ENCODE measurements at places on chromosomes 1 and 21. TPM values are rescaled to one million over a fixed set of nuclear protein-coding genes. Genes with fewer than 3 reads are reported as not detected.
A peak's percentile ranks its signal among the peaks of the same experiment; 100 is the strongest.

DNA sequence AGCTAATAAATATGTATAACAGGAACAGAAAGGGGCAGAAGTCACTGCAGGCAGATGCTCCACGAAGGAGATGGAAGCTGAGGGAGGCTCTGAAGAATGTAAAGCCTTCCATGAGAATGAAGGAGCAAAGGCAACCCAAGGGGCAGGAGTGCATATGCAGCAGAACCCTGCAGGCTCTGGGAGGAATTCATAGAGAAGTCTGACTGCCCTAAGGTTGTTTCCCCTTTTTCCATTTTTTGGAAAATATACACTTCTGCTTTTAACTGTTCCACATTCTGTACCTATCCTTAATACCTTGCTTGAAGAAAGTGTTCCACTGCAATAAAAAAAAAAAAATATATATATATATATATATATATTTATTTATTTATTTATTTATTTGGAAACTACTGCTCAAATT, 69.6 kb downstream of the CD34 start:
- no peak overlapping the region for H3K4me3 ChIP-seq
- no peak overlapping the region for H3K27ac ChIP-seq
- no peaks in the 10 kb centered on the region for H3K27me3 ChIP-seq
- H3K36me3 ChIP-seq, result peaks cover 33% of the 10 kb centered on the region

- no peak overlapping the region for H3K27ac ChIP-seq
- peaks cover 15% of the 10 kb centered on the region for H3K27me3 ChIP-seq
- no peak for DNase-seq
- no peaks in the 10 kb centered on the region for H3K36me3 ChIP-seq
Measured at GRCh38 chr1:1359664-1360468, 1.5 kb upstream of the MXRA8 start.

GRCh38 chr1:47976267-47976666, 20.9 kb downstream of the TRABD2B start:
- H3K27me3 ChIP-seq, result peaks cover 6% of the 10 kb centered on the region
- H3K4me1 ChIP-seq, result no peaks in the 10 kb centered on the region
- no peak overlapping the region for H3K4me3 ChIP-seq
- no peak for DNase-seq

DNA sequence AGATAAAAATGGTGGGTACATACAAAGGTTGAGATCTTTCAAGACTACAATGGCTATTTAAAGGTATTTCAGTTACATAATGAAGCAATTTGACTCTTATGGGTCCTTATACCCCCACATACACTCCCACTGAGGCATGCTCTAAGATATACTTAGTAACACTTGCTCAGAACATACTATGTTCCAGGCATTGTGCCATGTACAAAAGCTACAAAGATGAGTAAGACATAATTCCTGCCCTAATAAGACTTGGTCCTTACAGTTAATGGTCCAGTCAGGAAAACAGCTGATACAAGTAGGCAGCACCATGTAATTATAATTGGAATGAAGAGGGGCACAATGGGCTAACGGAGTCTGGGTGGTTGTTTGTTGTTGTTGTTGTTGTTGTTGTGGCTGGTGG, 166.7 kb upstream of the BEND5 start:
- H3K4me3 ChIP-seq, result no peak overlapping the region
- H3K36me3 ChIP-seq, result no peaks in the 10 kb centered on the region
- H3K27me3 ChIP-seq, result peaks cover 3% of the 10 kb centered on the region
- H3K4me1 ChIP-seq, result no peaks in the 10 kb centered on the region

GRCh38 chr1:93448292-93448982, 519 bp downstream of the FNBP1L start:
- H3K4me1 ChIP-seq, result peaks cover 11% of the 10 kb centered on the region
- no peak overlapping the region for H3K27ac ChIP-seq
- H3K27me3 ChIP-seq, result peaks cover 66% of the 10 kb centered on the region
- H3K4me3 ChIP-seq, result peak overlapping the region; percentile 83

Gene NBPF10
- 3.2 TPM for total RNA-seq

Gene TMPRSS15
- total RNA-seq, result not detected

All from activated CD4-positive, alpha-beta T cell treated with anti-CD3 and anti-CD28 coated beads, Interleukin-2, amount 10 ng/mL, durations not matched to agents 24 days and 14 days (primary cell).